ENCODE measurements at places on chromosomes 2 and 18.

DNA sequence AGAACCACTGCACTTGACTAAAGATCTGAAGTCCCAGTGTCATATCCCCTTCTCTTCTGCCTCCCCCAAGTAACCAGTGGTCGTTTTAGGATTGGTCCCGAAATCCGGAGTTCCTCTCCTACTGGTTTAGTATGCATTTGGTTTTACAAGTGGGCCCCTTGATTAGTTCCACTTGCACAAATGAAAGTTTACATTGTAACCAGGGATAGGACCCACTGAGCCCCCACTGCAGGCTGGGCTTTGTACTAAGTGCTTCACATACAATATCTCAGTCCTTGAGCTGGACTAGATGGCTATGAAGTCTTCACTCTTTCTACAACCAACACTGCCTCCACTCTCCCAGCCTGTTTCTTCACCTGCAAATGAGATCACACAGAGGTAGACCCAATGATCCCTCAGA lies 50.4 kb downstream of the CYRIA start:
- no peak for DNase-seq

GRCh38 chr18:12409469-12409868 lies 1.7 kb downstream of the PRELID3A start:
- DNase-seq, result no peak

GRCh38 chr2:121055501-121055900 lies 229.5 kb downstream of the TFCP2L1 start:
- no peak for DNase-seq

GRCh38 chr2:7190587-7191324 lies 273.5 kb downstream of the RNF144A start:
- DNase-seq, result no peak

DNA sequence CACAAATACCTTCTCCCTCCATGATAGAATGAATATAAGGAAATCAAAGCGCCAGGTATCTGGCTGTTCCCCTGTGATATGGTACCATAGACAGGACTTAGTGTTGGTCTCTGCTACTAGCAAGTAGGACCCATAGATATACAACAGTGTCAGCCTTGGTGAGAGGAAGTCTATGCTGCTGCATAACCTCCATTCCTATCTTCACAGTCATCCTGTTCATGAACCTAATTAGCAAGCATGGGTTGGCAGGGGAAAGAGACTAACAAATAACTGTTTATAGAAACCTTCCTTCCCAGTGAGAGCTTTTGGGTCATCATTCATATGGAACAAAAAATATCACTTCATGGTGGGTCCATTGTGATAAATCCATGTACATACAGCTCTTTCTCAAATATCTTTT lies 188.9 kb upstream of the FAM98A start:
- DNase-seq, result no peak

- DNase-seq, result no peak
Observed at GRCh38 chr18:39761273-39761672, 2193.8 kb upstream of the PIK3C3 start.

- no peak for DNase-seq
Observed at GRCh38 chr2:170022692-170023091, 155.3 kb upstream of the MYO3B start.

GRCh38 chr2:3793249-3793648 lies 89.9 kb downstream of the DCDC2C start:
- DNase-seq, result no peak

DNA sequence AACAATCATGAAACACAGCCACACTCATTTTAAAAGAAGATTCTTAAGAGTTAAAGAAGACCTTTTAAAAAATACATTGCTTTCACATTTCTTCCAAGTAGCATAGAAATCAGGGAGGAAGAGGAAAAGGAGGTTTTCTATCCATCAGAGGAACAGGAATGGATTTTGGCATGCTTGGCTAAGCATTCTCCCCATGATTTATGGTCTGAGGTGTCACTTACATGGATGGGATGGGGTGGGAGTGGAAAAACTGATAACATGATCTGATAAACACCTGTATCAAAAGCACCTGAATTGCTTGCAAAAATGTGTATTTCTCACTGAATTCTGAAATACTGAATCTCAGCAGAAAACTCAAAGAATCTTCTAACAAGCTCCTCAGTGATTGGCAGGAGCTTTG lies 265.9 kb downstream of the NRXN1 start:
- DNase-seq, result no peak

GRCh38 chr18:46356278-46357033 lies 252.3 kb downstream of the HAUS1 start:
- no peak for DNase-seq

- no peak for DNase-seq
Observed at GRCh38 chr18:74589021-74589420, 8.6 kb upstream of the ZNF407 start.

- no peak for DNase-seq
Observed at GRCh38 chr2:241816431-241817121, 7.6 kb downstream of the NEU4 start.
